Tibial artery (tissue), 4 donors: ENCODE measurements at places on chromosomes 1 and 21.

GRCh38 chr1:220389634-220390033, 117.4 kb upstream of the RAB3GAP2 start:
- DNase-seq, result no peak

DNA sequence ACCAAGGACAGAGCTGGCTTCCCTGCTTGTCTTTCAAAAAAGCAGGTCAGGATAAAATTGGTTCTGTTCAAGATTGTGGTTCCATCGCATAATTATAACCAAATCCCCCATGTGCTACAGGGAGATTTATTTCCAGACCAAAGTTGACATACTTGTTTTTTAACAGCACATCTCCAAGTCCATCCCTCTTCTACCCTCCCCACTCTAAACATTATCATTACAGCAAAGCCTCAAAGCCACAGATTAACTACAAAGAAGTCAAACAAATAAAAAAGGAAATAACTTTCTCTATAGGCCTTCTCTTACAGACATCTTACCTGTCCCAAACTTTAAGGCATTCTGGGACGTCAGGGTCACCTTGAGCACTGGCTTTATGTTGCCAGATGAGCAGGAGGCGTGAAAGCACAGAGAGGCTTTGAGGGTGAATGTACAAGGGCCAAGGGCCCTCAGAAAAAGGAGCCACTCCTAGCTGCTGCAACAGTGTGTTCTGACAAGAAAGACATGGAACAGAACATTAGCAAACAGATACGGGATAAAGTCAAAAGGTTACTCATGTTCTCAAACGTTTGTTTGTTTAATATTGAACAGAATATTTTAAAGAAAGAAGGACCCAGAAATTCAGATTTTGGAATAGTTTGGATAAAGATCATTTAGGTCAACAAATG, 31.2 kb downstream of the UBR4 start:
- DNase-seq, result no peak

DNA sequence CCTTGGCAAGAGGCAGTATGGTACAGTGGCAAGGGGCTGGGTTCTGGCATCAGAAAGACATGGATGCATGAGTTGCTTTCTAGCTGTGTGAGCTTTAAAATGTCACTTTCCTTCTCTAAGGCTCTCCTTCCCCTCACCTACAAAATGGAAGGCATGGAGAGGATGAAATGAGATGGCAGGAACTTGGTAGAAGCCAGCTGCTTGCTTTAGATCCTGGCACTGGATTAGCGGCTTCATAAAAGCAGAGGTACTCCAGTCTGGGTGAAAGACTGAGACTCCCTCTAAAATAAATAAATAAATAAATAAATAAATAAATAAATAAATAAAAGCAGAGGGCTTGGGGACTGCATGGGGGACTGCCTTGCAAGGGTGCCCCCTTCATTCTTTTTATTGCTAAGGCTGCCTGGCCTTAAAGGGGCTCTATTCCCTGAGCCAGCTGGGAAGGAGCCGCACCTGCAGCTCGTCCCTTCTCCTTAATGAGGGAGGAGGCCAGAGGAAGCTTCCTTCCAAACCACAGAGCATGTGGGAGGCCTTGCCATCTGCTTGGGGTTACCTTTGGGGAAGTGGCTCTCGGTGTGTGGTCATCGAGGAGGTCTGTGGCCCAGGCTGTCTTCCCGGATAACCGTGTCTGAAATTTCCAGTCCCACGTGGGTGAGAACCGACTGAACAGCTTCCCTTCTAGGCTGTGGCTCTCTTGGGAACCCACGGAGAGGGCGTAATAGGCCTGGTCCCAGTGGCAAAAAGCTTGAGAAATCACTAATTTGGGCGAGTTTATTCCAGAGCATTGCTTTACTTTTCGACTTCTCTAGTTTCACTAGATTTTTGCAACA, 2.0 kb upstream of the ATP13A2 start:
- no peak for DNase-seq

DNA sequence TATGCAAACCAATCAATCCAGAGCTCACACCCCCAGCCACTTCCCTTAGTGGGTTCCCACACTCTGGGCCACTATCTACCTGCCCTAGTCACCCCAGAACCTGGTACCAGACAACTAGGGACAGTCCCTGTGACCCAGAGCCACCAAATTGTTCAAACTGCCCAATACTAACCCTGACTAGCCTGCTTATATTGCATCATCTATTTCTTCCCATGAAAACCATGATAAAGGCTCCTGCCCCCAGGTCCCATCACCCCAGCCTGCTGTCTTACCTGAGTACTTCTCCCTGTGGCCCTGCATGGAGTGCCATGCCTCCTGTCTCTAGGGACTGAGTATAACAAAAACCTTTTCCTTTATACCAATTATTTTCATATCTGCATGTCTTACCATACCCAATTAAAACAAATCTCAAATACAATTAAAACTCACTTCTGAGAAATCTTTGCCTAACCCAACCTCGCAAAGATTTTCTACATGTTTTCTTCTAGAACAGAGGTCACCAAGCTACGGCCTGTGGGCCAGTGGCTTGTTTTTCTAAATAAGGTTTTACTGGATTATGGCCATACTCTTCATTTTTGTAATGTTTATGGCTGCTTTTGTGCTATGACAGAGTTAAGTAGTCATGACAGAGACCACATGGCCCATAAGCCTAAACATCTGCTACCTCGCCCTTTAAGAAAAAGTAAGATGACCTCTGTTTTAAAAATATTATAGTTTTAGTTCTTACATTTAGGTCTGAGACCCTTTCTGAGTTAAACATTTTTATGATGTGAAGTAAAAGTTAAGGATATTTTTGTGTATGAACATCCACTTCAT, 31.0 kb upstream of the NID1 start:
- no peak for DNase-seq

DNA sequence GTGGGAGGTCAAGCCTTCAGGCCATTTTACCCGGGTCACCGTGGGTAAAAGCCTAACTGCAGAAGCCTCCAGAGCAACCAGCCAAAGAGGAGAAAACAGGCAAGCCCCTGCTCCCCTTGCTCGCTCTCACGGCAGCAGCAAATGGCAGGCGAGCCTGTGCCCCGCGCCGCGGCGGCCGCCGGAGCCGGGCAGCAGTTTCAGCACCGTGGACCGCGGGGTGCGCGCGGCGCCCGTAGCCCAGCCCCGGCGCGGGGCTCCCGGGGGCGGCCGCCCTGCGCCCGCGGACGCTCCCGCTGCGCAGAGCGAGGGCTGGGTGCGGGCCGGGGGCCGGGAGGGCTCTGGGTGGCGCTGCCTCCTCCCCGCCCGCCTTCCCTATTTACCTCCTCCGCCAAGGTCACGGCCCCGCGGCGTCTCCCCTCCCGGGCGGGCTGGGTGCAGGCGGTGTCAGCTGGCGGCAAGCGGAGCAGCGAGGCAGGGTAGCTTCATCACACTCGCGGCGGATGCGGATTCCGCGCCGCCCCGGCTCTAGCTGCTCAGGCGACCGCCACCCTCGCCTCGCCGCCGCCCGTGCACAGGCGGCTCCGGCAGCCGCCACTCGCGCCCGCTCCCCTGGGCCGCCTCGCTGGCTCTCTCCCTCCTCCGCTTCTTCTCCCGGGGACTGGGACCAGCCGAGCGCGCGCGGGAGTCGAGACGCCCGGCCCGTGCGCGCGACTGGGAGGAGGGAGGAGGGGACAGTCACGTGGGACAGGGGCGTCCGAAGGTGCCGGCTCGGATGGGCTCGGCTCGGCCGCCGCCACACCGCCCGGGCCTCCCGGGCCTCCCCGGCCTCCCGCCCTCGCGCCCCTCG, at the start of gene RGS7:
TSS of gene RGS7 (minus strand) at position 687 of the 847 bp plus-strand sequence.
- DNase-seq, result no peak

GRCh38 chr1:198030682-198031081, 113.5 kb downstream of the LHX9 start:
- no peak for DNase-seq

DNA sequence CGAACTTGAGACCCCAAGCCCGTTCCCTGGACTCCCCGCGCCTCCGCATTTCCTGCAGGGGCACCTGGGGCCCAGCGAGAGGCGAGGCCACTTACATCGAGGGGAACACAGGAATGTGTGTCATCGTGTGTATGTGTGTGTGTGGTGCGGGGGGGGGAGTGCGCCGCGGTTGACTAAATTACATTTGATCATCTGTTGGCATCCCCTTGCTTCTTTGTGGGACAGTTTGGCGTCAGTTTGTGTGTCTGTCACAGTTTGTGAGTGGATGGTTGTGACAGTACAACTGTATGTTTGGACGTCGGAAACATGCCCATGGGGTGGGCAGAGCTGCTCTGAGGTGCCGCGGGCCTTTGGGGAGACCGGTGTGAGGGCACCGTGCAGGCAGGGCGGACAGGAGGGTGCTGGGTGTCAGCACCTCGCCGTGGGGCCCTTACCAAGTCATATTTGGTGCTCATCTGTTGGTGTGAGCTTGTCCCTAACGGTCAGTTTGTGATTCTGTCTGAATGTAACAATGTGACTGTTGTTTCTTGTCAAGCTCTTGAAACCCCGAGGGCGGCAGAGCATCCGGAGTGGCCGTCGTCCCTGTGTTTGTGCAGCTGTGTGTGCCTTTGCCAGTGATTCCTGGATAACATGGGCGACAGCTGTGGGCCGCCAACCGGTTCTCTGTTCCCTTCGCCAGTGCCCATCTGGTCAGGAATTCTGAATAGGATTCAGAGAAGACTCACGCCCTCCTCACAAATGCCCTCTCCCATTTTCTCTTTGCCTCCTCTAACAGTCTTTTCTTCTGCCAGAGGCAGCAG, 899 bp downstream of the OPRD1 start:
- no peak for DNase-seq

- DNase-seq, result peak; percentile 19
Measured at GRCh38 chr1:157113631-157114030, 14.0 kb upstream of the ETV3L start.

DNA sequence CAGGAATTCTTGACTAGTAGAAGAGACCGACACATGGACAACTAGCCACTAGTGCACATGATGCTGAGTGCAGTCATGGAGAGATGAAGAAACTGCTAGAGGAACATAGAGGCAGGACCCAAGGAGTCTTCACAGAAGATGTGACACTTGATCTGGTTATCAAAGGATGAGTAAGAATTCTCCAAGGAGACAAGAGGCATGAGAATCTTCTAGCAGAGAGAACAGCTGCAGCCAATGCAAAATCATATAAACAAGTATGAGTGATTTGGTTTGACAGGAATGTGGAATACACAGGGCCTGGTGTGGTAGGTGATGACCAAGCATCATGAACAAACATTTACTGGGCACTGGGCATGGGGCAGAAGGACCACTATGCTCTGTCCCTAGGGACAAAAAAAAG, 140.9 kb upstream of the CTTNBP2NL start:
- DNase-seq, result no peak

- DNase-seq, result no peak
Measured at GRCh38 chr1:183653876-183654451, 848 bp upstream of the APOBEC4 start.

GRCh38 chr1:36843906-36844610, 190.3 kb downstream of the GRIK3 start:
- no peak for DNase-seq
